Calu3 (cell line): ENCODE measurements at places on chromosomes 16 and 17.

DNA sequence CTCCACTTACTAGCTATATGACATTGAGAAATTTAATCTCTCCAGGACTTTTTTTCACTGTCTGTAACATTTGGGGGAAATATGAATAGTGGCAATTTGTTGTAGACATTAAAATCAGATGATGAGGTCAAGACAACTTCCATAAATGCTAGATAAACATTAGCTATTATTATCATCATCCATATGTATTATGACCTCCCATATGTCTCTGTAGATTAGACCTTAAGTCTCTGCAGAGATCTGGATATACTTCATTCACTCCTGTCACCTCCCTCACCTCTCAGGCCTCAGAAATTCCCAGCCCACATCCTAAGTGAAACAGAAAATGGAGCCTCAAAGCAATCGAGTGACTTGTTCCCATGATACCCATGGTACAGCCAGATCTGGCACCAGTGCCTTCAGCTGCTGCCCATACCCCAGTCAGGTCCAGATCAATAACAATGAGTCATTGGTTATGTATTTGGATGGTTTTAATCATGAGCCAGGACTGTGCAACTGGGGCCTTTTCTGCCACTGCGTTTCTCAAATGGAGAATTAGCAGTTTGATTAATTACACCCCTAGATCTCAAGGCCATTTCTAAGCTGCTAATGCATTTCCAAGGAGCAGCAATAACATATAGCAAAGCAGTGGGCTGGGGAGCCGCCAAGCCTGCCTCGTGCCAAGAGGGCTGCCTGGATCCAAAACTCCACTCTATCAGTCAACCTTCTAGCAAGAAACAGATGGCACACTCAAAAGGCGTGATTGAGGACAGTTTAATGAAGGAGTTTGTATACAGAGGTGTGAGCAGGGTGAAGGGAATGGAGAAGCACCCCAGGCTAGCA lies 2.6 kb upstream of the FDXR start:
- no peak overlapping the region for H3K4me3 ChIP-seq
- DNase-seq: peak; percentile 32
- H3K27ac ChIP-seq: no peak overlapping the region
- H3K27me3 ChIP-seq: no peaks in the 10 kb centered on the region
- H3K36me3 ChIP-seq: peaks cover 23% of the 10 kb centered on the region
- peaks cover 46% of the 10 kb centered on the region for H3K4me1 ChIP-seq

DNA sequence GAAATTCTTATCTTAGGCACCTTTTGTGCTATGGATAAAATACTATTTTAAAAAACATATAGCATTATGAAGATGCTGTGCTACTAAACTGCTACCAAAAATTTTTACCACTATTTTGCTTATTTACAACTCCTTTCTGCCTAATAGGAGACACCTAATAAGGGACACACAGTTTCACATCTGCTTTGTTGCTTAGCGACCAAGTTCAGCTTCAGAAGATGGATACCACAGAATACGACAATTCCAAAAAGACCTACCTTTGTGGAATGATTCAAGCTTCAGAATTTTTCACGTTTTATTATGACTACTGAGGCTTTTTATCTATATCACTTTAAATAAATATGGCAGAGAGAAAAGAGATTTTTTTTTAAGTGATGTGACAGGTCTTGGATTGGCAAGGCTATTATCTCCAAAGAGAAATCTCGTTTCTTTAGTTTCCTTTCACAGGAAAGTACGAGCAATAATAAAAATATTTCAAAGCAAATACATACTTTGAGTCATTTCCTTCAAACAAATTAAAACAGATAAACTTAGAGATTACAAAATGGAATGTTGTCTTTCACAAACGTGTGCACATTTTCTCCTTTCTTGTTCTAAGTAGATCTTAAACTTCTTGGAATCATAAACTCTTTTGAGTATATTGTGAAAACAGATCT lies 35.4 kb downstream of the SPAG9 start:
- no peak overlapping the region for H3K4me3 ChIP-seq
- H3K4me1 ChIP-seq: peaks cover 23% of the 10 kb centered on the region
- H3K36me3 ChIP-seq: peaks cover 7% of the 10 kb centered on the region
- H3K27me3 ChIP-seq: no peaks in the 10 kb centered on the region

GRCh38 chr17:38533866-38534497 lies 71.8 kb downstream of the SRCIN1 start:
- no peak overlapping the region for H3K27ac ChIP-seq
- H3K27me3 ChIP-seq: peaks cover 82% of the 10 kb centered on the region
- no peak overlapping the region for H3K4me3 ChIP-seq
- H3K4me1 ChIP-seq: no peaks in the 10 kb centered on the region
- peaks cover 16% of the 10 kb centered on the region for H3K36me3 ChIP-seq

GRCh38 chr16:2386990-2387389 lies 42.3 kb upstream of the CCNF start:
- H3K36me3 ChIP-seq: no peaks in the 10 kb centered on the region
- H3K4me1 ChIP-seq: no peaks in the 10 kb centered on the region
- peaks cover 9% of the 10 kb centered on the region for H3K27me3 ChIP-seq
- no peak overlapping the region for H3K4me3 ChIP-seq
- no peak for DNase-seq

GRCh38 chr16:88370365-88370764 lies 12.4 kb upstream of the ZNF469 start:
- no peak overlapping the region for H3K27ac ChIP-seq
- no peak overlapping the region for H3K4me3 ChIP-seq
- H3K4me1 ChIP-seq: no peaks in the 10 kb centered on the region
- no peaks in the 10 kb centered on the region for H3K27me3 ChIP-seq
- DNase-seq: no peak
- H3K36me3 ChIP-seq: no peaks in the 10 kb centered on the region

GRCh38 chr16:89502081-89502843 lies 5.9 kb upstream of the SPG7 start:
- no peaks in the 10 kb centered on the region for H3K27me3 ChIP-seq
- peak overlapping the region; percentile 53 for H3K4me3 ChIP-seq
- peaks cover 34% of the 10 kb centered on the region for H3K4me1 ChIP-seq
- DNase-seq: peak; percentile 90
- peak overlapping the region; percentile 82 for H3K27ac ChIP-seq

GRCh38 chr16:29893553-29893952 lies 5.8 kb downstream of the SEZ6L2 start:
- DNase-seq: no peak
- no peaks in the 10 kb centered on the region for H3K27me3 ChIP-seq
- peaks cover 7% of the 10 kb centered on the region for H3K36me3 ChIP-seq
- H3K4me1 ChIP-seq: peaks cover 4% of the 10 kb centered on the region

- H3K27me3 ChIP-seq: no peaks in the 10 kb centered on the region
- peaks cover 39% of the 10 kb centered on the region for H3K4me1 ChIP-seq
- H3K27ac ChIP-seq: no peak overlapping the region
- H3K36me3 ChIP-seq: peaks cover 8% of the 10 kb centered on the region
- no peak for DNase-seq
- H3K4me3 ChIP-seq: no peak overlapping the region
These were observed 6.0 kb downstream of the ST3GAL2 start for GRCh38 chr16:70432723-70433457.

- peaks cover 17% of the 10 kb centered on the region for H3K4me1 ChIP-seq
- peaks cover 35% of the 10 kb centered on the region for H3K36me3 ChIP-seq
These were observed 6.7 kb downstream of the CLUH start for GRCh38 chr17:2704890-2705248.

GRCh38 chr17:50679008-50679544 lies 28.6 kb downstream of the ANKRD40 start:
- no peak overlapping the region for H3K27ac ChIP-seq
- H3K36me3 ChIP-seq: peaks cover 32% of the 10 kb centered on the region
- peaks cover 35% of the 10 kb centered on the region for H3K4me1 ChIP-seq
- DNase-seq: no peak
- H3K4me3 ChIP-seq: no peak overlapping the region

GRCh38 chr16:7332611-7333010 lies at the start of gene RBFOX1:
RBFOX1 (plus strand) TSS chr16:7332845.
- no peak within 1 kb of the TSS for H3K27ac ChIP-seq
- H3K4me3 ChIP-seq: no peak within 1 kb of the TSS
- no peaks in the 10 kb centered on the region for H3K4me1 ChIP-seq

DNA sequence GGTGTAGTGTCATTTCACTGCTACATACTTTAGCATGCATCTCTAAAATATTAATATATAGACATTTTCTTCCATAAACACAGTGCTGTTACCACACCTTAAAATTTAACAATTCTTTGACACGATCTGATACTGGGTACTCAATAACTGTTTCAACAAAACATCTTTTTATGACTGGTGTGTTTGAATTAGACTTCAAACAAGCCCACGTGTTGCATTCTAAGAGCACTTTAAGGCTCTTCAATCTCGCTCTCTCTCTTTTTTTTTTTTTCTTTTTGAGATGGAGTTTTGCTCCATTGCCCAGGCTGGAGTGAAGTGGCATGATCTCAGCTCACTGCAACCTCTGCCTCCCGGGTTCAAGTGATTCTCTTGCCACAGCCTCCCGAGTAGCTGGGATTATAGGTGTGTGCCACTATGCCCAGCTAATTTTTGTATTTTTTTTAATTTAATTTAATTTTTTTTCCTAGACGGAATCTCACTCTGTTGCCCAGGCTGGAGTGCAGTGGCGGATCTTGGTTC lies 15.8 kb upstream of the SLC46A1 start:
- no peaks in the 10 kb centered on the region for H3K4me1 ChIP-seq
- peaks cover 25% of the 10 kb centered on the region for H3K27me3 ChIP-seq
- DNase-seq: no peak
- H3K36me3 ChIP-seq: no peaks in the 10 kb centered on the region
- H3K4me3 ChIP-seq: no peak overlapping the region

GRCh38 chr17:50634224-50634914 lies at the start of gene ABCC3:
ABCC3 (plus strand) TSS chr17:50634881; CDS start chr17:50634937, 56 bp downstream.
- H3K4me3 ChIP-seq: peak within 1 kb of the TSS; percentile 69
- DNase-seq: peak; percentile 84
- peaks cover 12% of the 10 kb centered on the region for H3K27me3 ChIP-seq
- H3K27ac ChIP-seq: peak within 1 kb of the TSS; percentile 16

DNA sequence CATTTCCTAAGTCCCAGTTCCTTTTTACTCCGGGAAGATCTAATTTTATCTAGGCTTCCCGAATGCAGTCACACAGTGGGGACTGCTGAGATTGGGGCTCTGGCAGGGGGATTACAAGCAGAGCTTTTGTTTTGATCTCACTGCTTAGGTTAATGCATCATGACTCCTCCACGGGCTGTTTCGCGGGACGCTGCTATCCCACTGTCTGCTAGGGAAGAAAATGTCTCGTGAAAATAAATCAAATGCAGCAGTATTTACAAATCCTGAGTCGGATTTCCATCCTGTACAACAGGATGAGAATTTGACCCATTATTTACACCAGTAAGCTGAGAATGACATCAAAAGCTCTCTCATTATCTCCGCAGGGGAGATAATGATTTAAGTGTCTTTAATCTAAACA lies 83.8 kb downstream of the CDH11 start:
- no peak for DNase-seq
- H3K4me3 ChIP-seq: no peak overlapping the region
- no peak overlapping the region for H3K27ac ChIP-seq
- H3K27me3 ChIP-seq: no peaks in the 10 kb centered on the region
- H3K4me1 ChIP-seq: no peaks in the 10 kb centered on the region
- no peaks in the 10 kb centered on the region for H3K36me3 ChIP-seq

DNA sequence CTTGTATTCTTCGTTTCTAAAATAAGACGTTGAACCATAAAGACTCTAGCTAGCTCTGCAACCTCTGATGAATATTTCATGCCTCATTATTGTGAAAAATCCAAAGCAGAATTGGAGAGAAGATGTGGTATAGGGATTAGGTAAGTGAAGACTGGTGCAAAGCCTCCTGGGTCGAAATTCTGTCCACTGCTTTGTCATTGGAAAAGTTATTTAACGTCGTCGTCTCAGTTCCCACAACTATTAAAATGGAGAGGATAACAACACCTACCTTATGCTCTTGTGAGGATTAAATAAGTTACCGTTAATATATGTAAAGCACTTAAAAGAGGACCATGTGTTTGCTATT lies 1.4 kb upstream of the PRPSAP2 start:
- no peaks in the 10 kb centered on the region for H3K4me1 ChIP-seq
- no peaks in the 10 kb centered on the region for H3K27me3 ChIP-seq
- peaks cover 25% of the 10 kb centered on the region for H3K36me3 ChIP-seq
- no peak for DNase-seq

- DNase-seq: no peak
- peaks cover 30% of the 10 kb centered on the region for H3K4me1 ChIP-seq
- H3K36me3 ChIP-seq: peaks cover 25% of the 10 kb centered on the region
- no peak overlapping the region for H3K27ac ChIP-seq
- no peak overlapping the region for H3K4me3 ChIP-seq
These were observed 5.8 kb upstream of the SPIRE2 start for GRCh38 chr16:89822188-89823086.

GRCh38 chr17:39173526-39174274 lies 7.7 kb upstream of the ARL5C start:
- H3K4me3 ChIP-seq: no peak overlapping the region
- peaks cover 12% of the 10 kb centered on the region for H3K4me1 ChIP-seq
- no peak for DNase-seq
- H3K27me3 ChIP-seq: peaks cover 5% of the 10 kb centered on the region

DNA sequence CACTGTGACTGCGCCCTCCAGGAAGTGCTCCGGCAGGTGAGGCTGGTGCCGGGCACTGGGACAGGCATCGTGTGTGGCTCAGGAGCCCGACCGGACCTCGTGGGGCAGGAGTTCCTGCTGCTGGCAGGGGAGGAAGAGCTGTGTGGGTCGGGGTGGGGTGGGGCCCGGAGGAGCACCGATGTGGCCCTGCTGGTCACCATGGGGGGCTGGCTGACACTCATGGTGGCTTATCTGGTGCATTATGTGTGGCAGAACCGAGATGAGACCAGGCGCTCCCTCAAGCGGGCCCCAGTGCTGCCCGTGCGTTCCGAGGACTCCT lies 16.8 kb downstream of the LRRC3C start:
- no peak overlapping the region for H3K27ac ChIP-seq
- H3K4me1 ChIP-seq: peaks cover 27% of the 10 kb centered on the region
- H3K27me3 ChIP-seq: peaks cover 75% of the 10 kb centered on the region
- peaks cover 7% of the 10 kb centered on the region for H3K36me3 ChIP-seq
- DNase-seq: peak; percentile 76

- DNase-seq: no peak
- H3K4me3 ChIP-seq: no peak overlapping the region
- H3K36me3 ChIP-seq: peaks cover 35% of the 10 kb centered on the region
- H3K4me1 ChIP-seq: peaks cover 8% of the 10 kb centered on the region
- H3K27me3 ChIP-seq: no peaks in the 10 kb centered on the region
These were observed 2.5 kb downstream of the MSRB1 start for GRCh38 chr16:1940273-1941161.

- DNase-seq: no peak
- no peak overlapping the region for H3K4me3 ChIP-seq
- no peak overlapping the region for H3K27ac ChIP-seq
These were observed 251.6 kb downstream of the SNX29 start for GRCh38 chr16:12228079-12228601.

GRCh38 chr17:17971431-17972125 lies 622 bp downstream of the TOM1L2 start:
- H3K4me1 ChIP-seq: peaks cover 16% of the 10 kb centered on the region
- H3K4me3 ChIP-seq: peak overlapping the region; percentile 86
- peak overlapping the region; percentile 93 for H3K27ac ChIP-seq
- H3K27me3 ChIP-seq: peaks cover 10% of the 10 kb centered on the region
